ENCODE measurements at places on chromosomes 5 and 9. TPM values are rescaled to one million over a fixed set of nuclear protein-coding genes. Genes with fewer than 3 reads are reported as not detected.
A peak's percentile ranks its signal among the peaks of the same experiment; 100 is the strongest.

CAMK4 gene
- total RNA-seq: 0.52 TPM

DNA sequence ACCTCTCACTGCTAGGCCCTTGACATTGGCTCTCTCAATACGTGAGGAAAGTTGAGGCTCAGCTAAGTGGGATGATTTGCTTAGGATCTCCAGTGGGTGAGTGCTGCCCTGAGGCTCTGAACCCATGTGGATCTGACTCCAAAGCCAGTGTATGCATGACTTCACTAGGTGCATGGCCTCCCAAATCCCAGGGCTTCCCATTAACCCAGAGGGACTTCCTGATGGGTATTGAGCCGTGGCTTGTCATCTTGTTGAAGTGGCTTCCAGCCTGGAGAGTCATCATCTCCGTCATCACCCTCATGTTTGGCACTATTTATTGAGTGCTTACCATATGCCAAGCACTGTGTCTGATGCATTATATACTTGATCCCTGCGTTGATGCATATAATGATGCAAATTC is 37.3 kb upstream of the TEX48 start:
- no peak for DNase-seq

DNA sequence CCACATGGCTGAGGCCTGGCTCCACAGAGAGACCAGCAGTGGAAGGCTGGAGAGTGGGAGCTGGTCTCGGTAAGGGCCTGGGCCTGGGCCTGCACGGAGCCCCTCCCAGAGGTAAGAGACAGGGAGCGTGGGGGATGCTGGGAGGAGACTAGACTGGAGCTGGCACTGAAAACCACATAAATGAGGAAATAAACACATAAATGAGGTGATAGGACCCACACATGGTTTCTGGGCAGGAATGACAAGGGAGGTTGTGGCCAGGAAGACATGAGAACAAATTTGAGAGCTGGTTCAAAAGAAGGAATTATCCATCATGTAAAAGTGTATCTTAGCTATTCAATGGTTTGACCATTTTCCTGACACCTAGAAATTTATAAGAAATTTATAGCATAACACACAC is 451.7 kb upstream of the DAP start:
- DNase-seq: no peak

GRCh38 chr5:110542949-110543348 is 183.5 kb downstream of the TMEM232 start:
- DNase-seq: no peak

PLK2 gene
- total RNA-seq: 230 TPM

DNA sequence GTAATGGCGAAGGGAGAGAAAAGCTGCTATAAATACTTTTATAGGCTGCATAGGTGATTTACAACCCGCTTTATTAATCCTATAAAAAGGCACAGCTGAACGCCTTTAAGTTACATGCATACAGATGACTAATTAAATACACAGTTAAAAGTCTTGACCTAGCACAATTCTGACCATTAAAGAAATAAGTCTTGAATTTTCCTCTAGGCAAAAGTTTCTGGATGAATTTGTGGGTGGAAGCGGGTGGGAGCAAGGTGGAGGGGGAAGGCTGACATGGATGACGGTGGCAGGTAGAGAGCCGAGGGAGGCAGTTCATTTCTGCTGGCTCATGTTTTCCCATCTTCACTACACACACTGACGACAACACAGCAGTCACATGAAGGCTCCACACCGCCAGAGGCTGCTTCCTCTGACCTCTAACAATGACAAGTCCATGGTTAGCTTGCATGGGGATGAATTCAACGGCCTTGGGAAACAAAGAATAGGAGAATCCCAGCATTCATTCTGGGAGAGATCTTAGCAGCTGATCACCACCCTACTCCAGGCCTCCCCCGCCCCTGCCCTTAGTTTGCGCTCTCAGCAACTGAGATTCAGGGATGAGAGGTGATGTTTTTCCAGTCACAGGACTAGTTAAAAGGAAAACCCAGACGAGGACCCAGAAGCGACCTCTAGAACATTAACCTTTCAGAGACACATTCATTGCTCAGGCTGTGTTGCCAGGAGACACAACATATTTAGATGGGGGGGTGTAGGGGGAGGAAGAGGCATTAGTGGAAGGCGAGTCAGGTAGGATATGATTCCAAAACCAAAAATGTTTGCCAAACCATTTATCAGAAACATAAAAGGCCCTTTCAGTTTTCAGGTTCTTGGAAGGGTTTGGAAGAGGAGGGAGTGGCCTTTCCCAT is 329.3 kb downstream of the PIK3R1 start:
- DNase-seq: peak; percentile 64

- no peak for DNase-seq
Observed at GRCh38 chr9:114229295-114229694, 74.0 kb downstream of the COL27A1 start.

GRCh38 chr5:22306011-22306410 is 547.1 kb downstream of the CDH12 start:
- no peak for DNase-seq

CARTPT gene
- not detected for total RNA-seq

- DNase-seq: peak; percentile 43
Observed at GRCh38 chr5:160188141-160189015, 40.9 kb upstream of the FABP6 start.

GRCh38 chr9:89564346-89564878 is 40.4 kb upstream of the GADD45G start:
- DNase-seq: peak; percentile 0
